ENCODE measurements at places on chromosomes 7 and 10. TPM values are rescaled to one million over a fixed set of nuclear protein-coding genes. Genes with fewer than 3 reads are reported as not detected.

VIPR2 gene
- total RNA-seq: not detected

OR13A1 gene
- total RNA-seq: 0.10 TPM

UCN3 gene
- total RNA-seq: not detected

PON3 gene
- total RNA-seq: not detected

FAM24B gene
- 9.0 TPM for total RNA-seq

MSMB gene
- not detected for total RNA-seq

BBS9 gene
- 25.3 TPM for total RNA-seq

POLR2J2 gene
- 35.7 TPM for total RNA-seq

TBXAS1 gene
- total RNA-seq: 19.6 TPM

SMKR1 gene
- total RNA-seq: 0.77 TPM

GPR158 gene
- total RNA-seq: not detected

NPTX2 gene
- total RNA-seq: not detected

SLC29A4 gene
- total RNA-seq: 0.55 TPM

TCERG1L gene
- total RNA-seq: not detected

ZNF488 gene
- total RNA-seq: not detected

PRKG1 gene
- total RNA-seq: 0.27 TPM

FGFR2 gene
- total RNA-seq: 0.82 TPM

FEZF1 gene
- total RNA-seq: not detected

CFAP69 gene
- total RNA-seq: 1.6 TPM

PNLIPRP3 gene
- total RNA-seq: not detected

MCM7 gene
- total RNA-seq: 111 TPM

HABP2 gene
- not detected for total RNA-seq

C10orf62 gene
- not detected for total RNA-seq

NPFFR1 gene
- not detected for total RNA-seq

AKR1C2 gene
- total RNA-seq: not detected

PHYHIPL gene
- total RNA-seq: not detected

CHST12 gene
- total RNA-seq: 19.5 TPM

CALCR gene
- total RNA-seq: not detected

CTAGE4 gene
- not detected for total RNA-seq

MSRB2 gene
- total RNA-seq: 1.1 TPM

MSANTD7 gene
- total RNA-seq: 23.2 TPM

OR2A42 gene
- total RNA-seq: 0.07 TPM

SPDYE5 gene
- not detected for total RNA-seq

AGAP6 gene
- 18.5 TPM for total RNA-seq

TMEM196 gene
- total RNA-seq: not detected

RELN gene
- total RNA-seq: not detected

FGL2 gene
- 7.7 TPM for total RNA-seq

TMEM176A gene
- total RNA-seq: not detected

ADCK2 gene
- 12.7 TPM for total RNA-seq

NXPH1 gene
- total RNA-seq: not detected

NPY gene
- total RNA-seq: not detected

CCDC3 gene
- total RNA-seq: 0.99 TPM

ABCB1 gene
- 26.1 TPM for total RNA-seq

WNT8B gene
- not detected for total RNA-seq

JCAD gene
- total RNA-seq: 0.23 TPM

LRRD1 gene
- 0.22 TPM for total RNA-seq

C7orf57 gene
- total RNA-seq: 0.30 TPM

CCDC172 gene
- total RNA-seq: not detected

FAM204A gene
- total RNA-seq: 53.9 TPM

MOGAT3 gene
- total RNA-seq: not detected

GRM8 gene
- not detected for total RNA-seq

TMEM176B gene
- not detected for total RNA-seq

All from T-helper 17 cell (primary cell).